Stimulated activated naive B cell treated with anti-CD40 and anti-IgM and Interleukin-4, amounts not matched to agents 10 μg/mL and 1 μg/mL and 100 μg/mL, for 72 hours (primary cell): ENCODE measurements at places on chromosomes 1 and 21.

GRCh38 chr1:6727535-6727934 is 25.9 kb upstream of the DNAJC11 start:
- H3K27ac ChIP-seq = no peak overlapping the region
- no peaks in the 10 kb centered on the region for H3K4me1 ChIP-seq
- H3K36me3 ChIP-seq = no peaks in the 10 kb centered on the region
- peak; percentile 24 for DNase-seq

DNA sequence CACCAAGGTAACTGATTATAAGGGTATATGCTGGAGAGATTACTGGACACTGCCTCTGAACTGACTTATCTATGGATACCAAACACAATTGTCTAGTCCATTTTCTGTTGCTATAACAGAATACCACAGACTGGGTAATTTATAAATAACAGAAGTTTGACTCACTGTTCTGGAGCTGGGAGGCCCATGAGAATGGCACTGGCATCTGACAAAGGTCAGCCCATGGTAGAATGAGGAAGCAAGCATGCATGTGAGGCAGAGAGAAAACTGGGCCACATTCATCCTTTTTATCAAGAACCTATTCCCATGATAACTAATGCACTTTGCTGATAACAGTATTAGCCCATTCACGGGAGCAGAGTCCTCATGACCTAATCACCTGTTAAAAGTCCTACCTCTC is 37.4 kb downstream of the FCER1A start:
- H3K4me1 ChIP-seq = no peaks in the 10 kb centered on the region
- no peak overlapping the region for H3K27ac ChIP-seq
- no peaks in the 10 kb centered on the region for H3K36me3 ChIP-seq
- peaks cover 7% of the 10 kb centered on the region for H3K27me3 ChIP-seq
- no peak for DNase-seq

DNA sequence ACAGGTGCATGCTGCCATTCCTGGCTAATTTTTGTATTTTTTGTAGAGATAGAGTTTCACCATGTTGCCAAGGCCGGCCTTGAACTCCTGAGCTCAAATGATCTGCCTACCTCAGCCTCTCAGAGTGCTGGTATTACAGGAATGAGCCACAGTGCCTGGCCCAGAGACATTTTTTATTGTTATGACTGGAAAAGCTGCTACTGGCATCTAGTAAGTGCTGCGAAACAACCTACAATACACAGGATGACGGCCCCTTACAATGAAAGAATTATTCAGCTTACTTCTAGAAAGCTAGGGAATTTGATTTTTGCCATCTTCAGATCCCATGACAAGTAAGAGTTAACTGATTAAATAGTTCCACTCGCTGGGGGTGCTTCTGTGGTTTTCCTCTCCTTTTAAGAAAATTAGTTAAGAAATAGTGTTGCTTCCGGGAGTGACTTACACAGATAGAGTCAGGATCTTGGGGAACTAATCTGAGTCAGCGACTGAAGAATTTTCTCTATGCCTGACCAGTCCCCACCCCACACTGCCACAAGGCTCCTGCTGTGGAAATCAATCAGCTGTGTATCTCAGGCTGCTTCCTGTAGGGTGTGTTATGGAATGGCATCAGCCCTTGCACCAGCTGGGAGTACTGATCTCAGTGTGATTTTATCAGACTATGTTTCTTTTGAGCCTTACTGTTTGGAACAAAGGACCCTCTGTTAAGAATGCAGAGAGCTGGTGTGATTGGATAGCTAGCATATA is 93.0 kb upstream of the BMP8A start:
- H3K27ac ChIP-seq = no peak overlapping the region
- no peaks in the 10 kb centered on the region for H3K27me3 ChIP-seq
- H3K4me3 ChIP-seq = no peak overlapping the region
- peaks cover 8% of the 10 kb centered on the region for H3K36me3 ChIP-seq
- no peak for DNase-seq

GRCh38 chr1:31064718-31065309 is 703 bp downstream of the PUM1 start:
- peak overlapping the region; percentile 100 for H3K27ac ChIP-seq
- peak overlapping the region; percentile 94 for H3K4me3 ChIP-seq
- no peak for DNase-seq
- no peaks in the 10 kb centered on the region for H3K27me3 ChIP-seq

- no peak for DNase-seq
- peaks cover 70% of the 10 kb centered on the region for H3K4me1 ChIP-seq
- no peak overlapping the region for H3K4me3 ChIP-seq
- H3K27ac ChIP-seq = peak overlapping the region; percentile 83
Observed at GRCh38 chr1:12206792-12207424, 22.9 kb upstream of the VPS13D start.

GRCh38 chr1:102937401-102937800 is 170.9 kb downstream of the COL11A1 start:
- no peaks in the 10 kb centered on the region for H3K36me3 ChIP-seq
- DNase-seq = no peak
- H3K4me3 ChIP-seq = no peak overlapping the region
- no peaks in the 10 kb centered on the region for H3K4me1 ChIP-seq

- H3K4me3 ChIP-seq = no peak overlapping the region
- no peak for DNase-seq
- no peaks in the 10 kb centered on the region for H3K36me3 ChIP-seq
- H3K27me3 ChIP-seq = no peaks in the 10 kb centered on the region
- no peaks in the 10 kb centered on the region for H3K4me1 ChIP-seq
- H3K27ac ChIP-seq = no peak overlapping the region
Observed at GRCh38 chr1:244552336-244552735, 91.3 kb downstream of the CATSPERE start.

- no peak overlapping the region for H3K27ac ChIP-seq
- no peaks in the 10 kb centered on the region for H3K27me3 ChIP-seq
- DNase-seq = no peak
- H3K4me3 ChIP-seq = no peak overlapping the region
- H3K4me1 ChIP-seq = peaks cover 9% of the 10 kb centered on the region
Observed at GRCh38 chr1:225820522-225821120, 10.7 kb downstream of the EPHX1 start.

DNA sequence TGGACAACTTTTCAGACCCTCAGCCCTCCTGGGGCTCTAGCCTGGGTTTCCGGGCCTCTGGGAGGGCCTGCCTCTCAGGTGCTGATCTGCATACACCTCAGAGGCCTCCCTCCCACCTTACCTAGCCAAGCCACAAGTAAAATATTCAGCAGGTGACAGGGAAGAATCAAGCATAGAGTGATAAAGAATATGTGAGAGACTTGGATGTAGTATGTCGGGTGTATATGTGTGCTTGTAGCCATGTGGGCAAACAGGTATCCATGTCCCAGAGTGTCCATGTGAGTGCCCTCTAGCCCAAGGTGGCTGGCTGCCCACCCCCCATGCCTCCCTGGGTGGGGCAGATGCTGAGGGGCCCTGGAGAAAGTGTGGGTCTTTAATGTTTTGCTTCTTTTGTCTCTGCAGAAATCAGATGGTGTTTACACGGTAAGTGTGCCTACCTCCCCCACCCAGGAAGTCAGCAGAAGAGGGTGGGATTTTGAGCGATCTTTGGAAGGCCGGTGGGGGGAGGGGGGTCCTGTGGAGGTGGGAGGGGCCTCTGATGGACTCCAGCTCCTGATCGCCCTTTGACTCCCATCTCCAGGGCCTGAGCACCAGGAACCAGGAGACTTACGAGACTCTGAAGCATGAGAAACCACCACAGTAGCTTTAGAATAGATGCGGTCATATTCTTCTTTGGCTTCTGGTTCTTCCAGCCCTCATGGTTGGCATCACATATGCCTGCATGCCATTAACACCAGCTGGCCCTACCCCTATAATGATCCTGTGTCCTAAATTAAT is 3.4 kb downstream of the FCER1G start:
- peaks cover 51% of the 10 kb centered on the region for H3K27me3 ChIP-seq
- H3K36me3 ChIP-seq = peaks cover 18% of the 10 kb centered on the region
- peaks cover 26% of the 10 kb centered on the region for H3K4me1 ChIP-seq

DNA sequence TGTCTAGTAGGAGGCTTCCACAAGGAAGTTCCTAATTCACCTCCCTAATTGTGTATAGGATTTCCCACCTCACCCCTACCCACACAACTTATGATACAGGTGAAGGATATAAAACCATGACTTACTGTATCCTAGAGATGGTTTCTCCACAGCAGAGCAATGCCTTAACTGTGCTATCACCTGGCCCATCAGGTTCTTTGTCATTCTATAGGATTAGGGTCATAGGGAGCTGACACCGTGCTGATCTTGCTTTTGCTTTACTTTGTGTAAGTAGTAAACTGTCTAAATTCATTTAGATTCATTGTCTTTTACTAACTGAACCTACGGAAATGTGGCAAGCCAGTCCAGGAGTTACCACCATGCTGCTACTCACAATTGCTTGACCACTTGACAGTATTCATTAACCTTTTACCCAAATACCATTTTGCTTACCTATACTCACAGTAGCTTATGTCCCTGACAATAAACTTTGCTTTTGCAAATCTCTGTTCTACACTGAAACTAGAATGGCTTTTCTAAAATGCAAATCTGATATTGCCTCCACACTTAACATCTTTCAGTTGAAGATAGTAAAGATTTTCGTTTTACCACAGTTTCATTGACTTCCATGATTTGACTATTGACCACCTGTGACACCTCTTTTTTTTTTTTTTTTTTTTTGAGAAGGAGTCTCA is 147.6 kb downstream of the IFI44 start:
- no peak overlapping the region for H3K27ac ChIP-seq
- no peaks in the 10 kb centered on the region for H3K36me3 ChIP-seq
- H3K4me1 ChIP-seq = no peaks in the 10 kb centered on the region
- no peak for DNase-seq

DNA sequence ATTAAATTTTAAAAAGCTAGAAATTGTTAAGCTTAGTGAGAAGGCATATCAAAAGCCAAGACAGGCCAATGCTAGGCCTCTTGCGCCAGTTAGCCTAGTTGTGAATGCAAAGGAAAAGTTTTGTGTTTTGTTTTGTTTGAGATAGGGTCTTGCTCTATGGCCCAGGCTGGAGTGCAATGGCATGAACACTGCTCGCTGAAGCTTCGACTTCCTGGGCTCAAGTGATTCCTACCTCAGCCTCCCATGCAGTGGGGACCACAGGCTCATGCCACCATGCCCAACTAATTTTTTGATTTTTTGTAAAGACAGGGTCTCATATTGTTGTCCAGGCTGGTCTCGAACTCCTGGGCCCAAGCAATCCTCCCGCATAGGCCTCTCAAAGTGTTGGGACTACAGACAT is 40.3 kb downstream of the TRIM33 start:
- peaks cover 25% of the 10 kb centered on the region for H3K36me3 ChIP-seq
- no peak overlapping the region for H3K4me3 ChIP-seq
- H3K27ac ChIP-seq = no peak overlapping the region
- peaks cover 32% of the 10 kb centered on the region for H3K4me1 ChIP-seq
- DNase-seq = no peak

DNA sequence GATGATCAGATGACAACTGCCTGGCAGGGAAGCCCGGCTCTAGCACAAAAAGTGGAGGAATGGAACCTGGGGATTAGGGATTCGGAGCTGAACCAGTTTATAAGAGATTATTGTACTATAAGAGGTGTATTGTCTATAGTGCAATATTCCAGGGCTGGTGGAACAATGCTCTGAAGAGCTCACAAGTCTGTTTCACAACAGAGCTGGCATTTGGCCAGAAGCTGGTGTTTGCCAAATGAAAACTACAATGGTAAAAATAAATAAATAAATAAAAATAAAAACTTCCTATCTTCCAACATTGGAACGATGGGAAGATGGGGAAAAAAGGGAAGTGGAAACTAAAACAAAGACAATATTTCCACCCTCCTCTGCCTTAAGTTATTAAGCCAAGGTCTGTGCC is 73.5 kb downstream of the CHODL start:
- H3K36me3 ChIP-seq = no peaks in the 10 kb centered on the region
- no peaks in the 10 kb centered on the region for H3K4me1 ChIP-seq
- H3K27me3 ChIP-seq = no peaks in the 10 kb centered on the region
- no peak overlapping the region for H3K4me3 ChIP-seq
- no peak for DNase-seq

GRCh38 chr1:218049641-218050040 is 235.5 kb upstream of the RRP15 start:
- DNase-seq = no peak
- no peaks in the 10 kb centered on the region for H3K4me1 ChIP-seq
- no peaks in the 10 kb centered on the region for H3K27me3 ChIP-seq

DNA sequence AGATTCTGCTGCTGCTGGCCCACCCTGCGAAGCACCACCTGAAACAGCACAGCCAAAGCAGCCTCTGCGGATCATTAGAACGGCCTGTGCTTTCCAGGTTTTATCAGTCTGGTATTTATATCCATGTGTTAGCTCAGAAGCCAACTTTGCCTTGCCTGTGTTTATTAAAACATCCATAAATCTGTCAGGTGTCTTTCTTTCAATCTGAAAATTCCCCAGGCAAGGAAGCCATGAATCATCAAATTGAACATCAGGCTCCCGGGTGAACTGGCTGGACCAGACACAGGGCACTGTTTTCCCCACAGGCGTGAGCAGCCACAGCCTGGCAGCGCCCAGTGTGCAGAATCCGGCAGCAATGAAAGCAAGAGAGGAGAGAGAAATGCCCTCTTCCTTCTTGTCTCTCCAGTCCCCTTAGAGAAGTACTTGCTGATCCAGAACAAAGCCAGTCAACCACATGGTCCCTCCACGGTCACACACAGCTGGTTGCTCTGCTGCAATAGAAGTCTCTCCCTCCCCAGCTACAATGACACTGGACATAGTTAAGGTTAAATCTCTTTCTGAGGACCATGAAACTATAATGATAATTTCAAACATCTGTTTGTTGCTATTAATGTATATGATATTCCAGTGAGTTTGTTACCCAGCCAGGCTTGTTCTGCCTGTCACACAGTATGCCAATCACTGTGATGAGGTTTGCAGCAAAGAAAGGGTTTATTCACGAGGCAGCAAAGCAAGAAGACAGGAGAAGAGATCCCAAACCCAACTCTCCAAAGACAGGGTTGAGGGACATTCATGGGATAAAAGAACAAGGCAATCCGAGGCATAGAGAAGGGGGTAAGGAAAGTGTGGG is 212.1 kb upstream of the FMN2 start:
- no peak overlapping the region for H3K27ac ChIP-seq
- no peak overlapping the region for H3K4me3 ChIP-seq
- no peaks in the 10 kb centered on the region for H3K4me1 ChIP-seq
- no peak for DNase-seq

- H3K36me3 ChIP-seq = no peaks in the 10 kb centered on the region
- H3K27me3 ChIP-seq = no peaks in the 10 kb centered on the region
- no peak overlapping the region for H3K27ac ChIP-seq
Observed at GRCh38 chr1:78855258-78855657, 151.3 kb downstream of the ADGRL4 start.

- no peak overlapping the region for H3K4me3 ChIP-seq
- H3K27ac ChIP-seq = no peak overlapping the region
- H3K36me3 ChIP-seq = peaks cover 4% of the 10 kb centered on the region
- no peaks in the 10 kb centered on the region for H3K4me1 ChIP-seq
- DNase-seq = no peak
Observed at GRCh38 chr1:83883979-83884378, 115.0 kb downstream of the TTLL7 start.
